ENCODE measurements at places on chromosomes 12 and 14.
A peak's percentile ranks its signal among the peaks of the same experiment; 100 is the strongest.

GRCh38 chr12:33942172-33942571, 80.1 kb upstream of the ALG10 start:
- DNase-seq: no peak

DNA sequence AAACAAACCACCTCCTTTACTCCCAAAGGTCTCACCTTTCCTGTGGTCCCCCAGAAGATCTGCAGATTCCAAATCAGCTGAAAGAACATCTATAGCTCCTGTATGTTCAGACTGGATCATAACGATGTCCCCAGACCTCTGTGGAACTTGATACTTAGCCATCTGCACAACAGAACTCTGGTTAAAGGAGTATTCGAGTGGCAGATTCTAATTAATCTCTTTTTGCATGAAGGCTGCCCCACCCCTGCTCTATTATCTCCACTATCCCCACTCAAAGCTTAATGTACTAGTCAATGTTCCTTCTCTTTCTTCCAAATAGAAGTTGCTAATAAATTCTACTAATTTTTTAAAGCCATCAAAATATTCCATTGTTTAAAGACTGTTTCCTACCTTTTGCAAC, 22.8 kb downstream of the GSTZ1 start:
- no peak for DNase-seq

- DNase-seq: no peak
Observed at GRCh38 chr12:81441629-81442028, 317.5 kb downstream of the PPFIA2 start.

GRCh38 chr12:109863847-109864712, 16.3 kb downstream of the GLTP start:
- no peak for DNase-seq

DNA sequence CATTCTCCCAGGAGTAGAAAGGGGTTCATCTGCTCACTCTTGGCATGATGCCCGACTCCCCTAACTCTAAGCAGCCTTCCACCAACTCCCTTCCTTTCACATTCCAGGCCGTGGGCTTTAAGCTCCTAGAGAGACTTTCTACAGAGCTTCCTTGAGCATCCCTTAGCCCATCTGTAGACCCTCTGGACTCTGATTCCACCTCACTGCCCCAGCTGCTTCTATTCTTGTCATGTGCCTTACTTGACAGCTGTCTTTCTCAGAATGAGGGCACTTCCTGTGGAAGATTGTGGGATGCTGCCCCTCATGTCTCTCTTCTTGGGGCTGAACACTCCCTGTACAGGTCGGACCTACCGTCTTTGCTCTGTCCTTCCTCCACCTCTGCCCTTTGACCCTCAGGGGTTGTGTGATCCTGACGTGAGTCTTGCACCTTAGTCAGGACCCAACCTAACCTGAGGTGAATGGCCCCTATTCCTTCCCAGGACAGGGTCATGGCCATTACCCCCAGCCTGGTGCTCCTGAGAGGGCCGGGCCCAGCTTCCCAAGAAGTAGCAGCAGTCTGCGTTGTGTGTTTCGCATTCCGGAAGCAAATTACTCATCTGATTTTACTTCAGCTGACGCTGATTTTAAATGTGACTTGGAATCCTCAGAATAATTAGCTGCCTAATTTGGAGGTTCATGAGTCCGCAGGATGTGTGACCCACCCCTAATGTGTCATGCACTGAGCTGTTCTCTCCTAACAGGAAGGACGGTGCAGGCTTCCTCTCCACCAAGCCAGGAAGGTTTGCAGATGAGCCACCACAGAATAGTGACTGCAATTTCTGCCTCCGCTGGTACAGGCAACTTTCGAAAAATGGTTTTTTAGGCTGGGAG, 2.7 kb upstream of the GALNT6 start:
- DNase-seq: peak; percentile 34

- no peak for DNase-seq
Observed at GRCh38 chr12:40551466-40551865, 140.8 kb upstream of the CNTN1 start.

DNA sequence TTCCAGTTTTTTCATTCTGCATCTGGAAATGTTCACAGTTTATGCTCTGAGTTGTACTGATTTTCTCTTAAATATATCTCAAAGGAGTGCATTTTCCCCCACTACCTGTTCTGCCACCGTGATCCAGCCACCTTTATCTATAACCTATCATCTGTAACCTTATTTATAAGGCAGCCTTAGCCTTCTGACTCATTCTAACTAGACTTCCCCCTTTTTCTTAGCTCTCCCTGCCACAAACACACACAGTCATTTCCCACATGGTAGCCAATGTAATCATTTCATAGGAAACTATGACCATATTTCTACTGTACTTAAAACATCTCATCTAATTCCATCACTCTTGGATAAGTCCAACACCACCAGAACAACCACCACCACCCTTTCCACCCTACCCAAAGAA, 10.8 kb upstream of the GYS2 start:
- no peak for DNase-seq

- no peak for DNase-seq
Observed at GRCh38 chr12:28899951-28900350, 249.1 kb upstream of the FAR2 start.

- DNase-seq: no peak
Observed at GRCh38 chr12:126667339-126667738, 1599.6 kb upstream of the TMEM132C start.

DNA sequence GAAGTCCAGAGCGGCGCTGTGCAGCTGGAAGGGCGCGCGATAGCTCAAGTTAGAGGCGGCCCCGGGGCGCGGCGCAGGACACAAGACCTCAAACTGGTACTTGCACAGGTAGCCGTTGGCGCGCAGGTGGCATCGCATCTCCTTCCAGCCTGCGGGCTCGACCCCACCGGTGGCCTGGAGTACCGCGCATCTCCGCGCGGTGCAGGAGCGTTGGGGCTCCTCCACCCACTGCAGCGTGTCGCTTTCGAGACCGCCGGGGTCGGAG, 553 bp downstream of the CLEC14A start:
- DNase-seq: no peak

- DNase-seq: no peak
Observed at GRCh38 chr14:48936849-48937248, 649.3 kb downstream of the RPS29 start.

- DNase-seq: peak; percentile 62
Observed at GRCh38 chr14:69574263-69574953, at the start of gene CCDC177. CCDC177 (minus strand) TSS chr14:69574871; CDS start chr14:69573622, 1,249 bp downstream.

- DNase-seq: no peak
Observed at GRCh38 chr14:52032204-52032801, 36.6 kb downstream of the NID2 start.

- no peak for DNase-seq
Observed at GRCh38 chr12:95674631-95675030, 115.9 kb downstream of the NTN4 start.

GRCh38 chr12:29781188-29781587, 2.6 kb downstream of the TMTC1 start:
- DNase-seq: no peak

Measured in stimulated activated CD8-positive, alpha-beta memory T cell treated with anti-CD3 and anti-CD28 coated beads, Interleukin-2, amount 100 ng/mL, for 1 hour (primary cell).